ENCODE measurements at places on chromosomes 12 and 14.

DNA sequence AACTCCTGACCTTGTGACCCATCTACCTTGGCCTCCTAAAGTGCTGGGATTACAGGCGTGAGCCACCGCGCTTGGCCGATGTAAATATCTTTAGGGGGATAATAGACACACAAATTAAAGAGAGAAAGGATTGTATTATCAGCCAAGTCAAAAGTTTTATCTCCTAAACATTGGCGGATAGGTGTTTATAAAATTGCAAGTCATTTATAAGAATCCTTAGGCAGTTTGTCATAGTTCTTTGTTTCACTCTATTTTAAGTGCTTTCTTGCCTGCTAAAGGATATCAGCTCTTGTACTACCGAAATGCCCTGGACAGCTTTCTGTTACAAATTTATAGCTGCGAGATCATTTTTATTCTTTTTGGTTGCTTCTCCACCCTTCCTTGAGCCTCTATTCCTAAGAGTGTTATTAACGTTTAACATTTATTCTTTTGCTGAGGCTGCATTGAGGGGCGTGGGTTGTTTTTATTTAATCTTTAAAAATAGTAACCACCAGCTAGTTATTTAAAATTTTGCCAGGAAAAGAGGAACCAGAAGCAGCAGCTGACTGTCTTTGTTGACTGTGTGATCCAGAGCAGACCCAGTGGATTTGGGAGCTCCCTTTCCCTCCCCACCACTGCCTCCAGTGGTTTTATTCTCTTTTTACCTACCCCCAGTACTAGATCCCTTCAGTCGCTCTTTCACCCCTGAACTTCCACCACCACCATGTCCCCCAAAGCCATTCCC, 106.4 kb downstream of the DIP2B start:
- no peak for DNase-seq
- H3K4me1 ChIP-seq: peaks cover 15% of the 10 kb centered on the region
- no peak overlapping the region for H3K27ac ChIP-seq
- H3K36me3 ChIP-seq: peaks cover 3% of the 10 kb centered on the region

- peaks cover 3% of the 10 kb centered on the region for H3K4me1 ChIP-seq
- no peaks in the 10 kb centered on the region for H3K36me3 ChIP-seq
- no peaks in the 10 kb centered on the region for H3K27me3 ChIP-seq
- H3K27ac ChIP-seq: no peak overlapping the region
- DNase-seq: no peak
These were observed 894.9 kb downstream of the VRK1 start for GRCh38 chr14:97692084-97692483.

GRCh38 chr12:128928361-128928760, 75.1 kb downstream of the GLT1D1 start:
- H3K27me3 ChIP-seq: peaks cover 3% of the 10 kb centered on the region
- no peak overlapping the region for H3K4me3 ChIP-seq
- H3K27ac ChIP-seq: no peak overlapping the region
- H3K36me3 ChIP-seq: no peaks in the 10 kb centered on the region
- DNase-seq: no peak

DNA sequence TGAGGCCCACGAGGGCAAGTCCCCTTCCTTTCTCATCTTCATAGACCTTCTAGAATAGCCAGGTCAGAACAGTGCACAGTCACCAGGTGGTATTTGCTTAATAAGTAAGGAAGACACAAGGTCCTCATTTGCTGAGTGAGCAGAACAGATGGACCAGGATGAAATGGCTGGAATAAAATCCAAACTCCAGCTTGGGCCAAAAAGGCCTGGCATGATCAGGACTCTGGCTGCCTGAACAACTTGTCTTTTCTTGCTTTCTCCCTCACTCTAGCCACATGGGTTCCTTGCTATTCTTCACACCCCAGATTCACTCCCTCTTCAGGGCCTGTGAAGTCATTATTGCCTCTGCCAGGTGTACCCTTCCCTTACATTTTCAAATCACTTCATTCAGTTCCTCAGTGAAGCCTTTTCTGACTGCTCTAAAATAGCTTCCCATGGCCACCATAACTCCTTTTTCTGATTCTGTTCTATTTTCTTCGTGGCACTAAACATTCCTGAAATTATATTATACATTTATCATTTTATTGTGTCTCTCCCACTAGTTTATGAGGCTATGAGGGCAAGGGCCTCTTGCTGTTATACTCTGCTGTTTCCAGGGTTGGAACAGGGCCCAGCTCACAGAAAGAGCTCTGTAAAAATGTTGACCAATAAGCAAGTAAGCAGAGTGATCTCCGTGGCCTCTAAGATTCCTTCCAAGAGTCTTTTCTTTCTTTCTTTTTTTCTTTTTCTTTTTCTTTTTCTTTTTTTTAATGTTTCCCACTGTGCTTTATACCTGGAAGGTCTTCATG, 150.8 kb downstream of the TTC8 start:
- H3K27ac ChIP-seq: no peak overlapping the region
- no peaks in the 10 kb centered on the region for H3K4me1 ChIP-seq
- DNase-seq: no peak
- H3K4me3 ChIP-seq: no peak overlapping the region
- H3K27me3 ChIP-seq: peaks cover 25% of the 10 kb centered on the region
- no peaks in the 10 kb centered on the region for H3K36me3 ChIP-seq

- peaks cover 7% of the 10 kb centered on the region for H3K4me1 ChIP-seq
- DNase-seq: no peak
- H3K27ac ChIP-seq: no peak overlapping the region
- peaks cover 7% of the 10 kb centered on the region for H3K27me3 ChIP-seq
These were observed 62.3 kb upstream of the DDX11 start for GRCh38 chr12:31011336-31011735.

GRCh38 chr14:103144085-103144484, 20.8 kb downstream of the TNFAIP2 start:
- H3K27ac ChIP-seq: no peak overlapping the region
- no peaks in the 10 kb centered on the region for H3K36me3 ChIP-seq
- no peak overlapping the region for H3K4me3 ChIP-seq
- H3K27me3 ChIP-seq: peaks cover 7% of the 10 kb centered on the region
- H3K4me1 ChIP-seq: peaks cover 35% of the 10 kb centered on the region

GRCh38 chr12:129202109-129202814, 349.0 kb downstream of the GLT1D1 start:
- H3K36me3 ChIP-seq: no peaks in the 10 kb centered on the region
- peaks cover 13% of the 10 kb centered on the region for H3K27me3 ChIP-seq
- no peak overlapping the region for H3K27ac ChIP-seq
- no peak overlapping the region for H3K4me3 ChIP-seq
- H3K4me1 ChIP-seq: no peaks in the 10 kb centered on the region

- H3K4me1 ChIP-seq: no peaks in the 10 kb centered on the region
- no peak overlapping the region for H3K27ac ChIP-seq
- peaks cover 7% of the 10 kb centered on the region for H3K27me3 ChIP-seq
- no peaks in the 10 kb centered on the region for H3K36me3 ChIP-seq
These were observed 326.7 kb downstream of the ADGRD1 start for GRCh38 chr12:131280426-131280825.

GRCh38 chr14:22715186-22715812, 51.2 kb upstream of the OXA1L start:
- DNase-seq: no peak
- H3K4me1 ChIP-seq: no peaks in the 10 kb centered on the region
- peaks cover 45% of the 10 kb centered on the region for H3K27me3 ChIP-seq
- H3K4me3 ChIP-seq: no peak overlapping the region
- H3K36me3 ChIP-seq: no peaks in the 10 kb centered on the region

DNA sequence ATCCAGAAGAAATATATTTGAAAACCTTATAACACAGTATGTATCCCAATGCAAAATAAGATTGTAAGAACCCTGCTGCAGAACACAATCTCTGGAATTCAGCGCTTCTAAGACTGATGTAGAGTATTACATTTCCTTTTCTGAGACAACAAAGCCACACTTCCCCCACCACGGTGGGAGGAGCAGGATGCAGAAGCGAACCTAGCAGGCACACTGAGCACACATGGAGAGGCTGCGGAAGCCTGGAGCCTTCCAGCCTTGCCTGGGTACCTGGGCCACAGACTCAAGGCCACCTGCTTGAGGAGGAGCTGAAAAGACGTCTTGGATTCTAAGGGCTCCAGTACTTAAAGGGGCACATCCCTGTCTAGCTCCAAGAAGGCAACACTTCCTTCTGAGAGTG, 46.4 kb downstream of the TCHP start:
- no peak overlapping the region for H3K27ac ChIP-seq
- H3K36me3 ChIP-seq: peaks cover 13% of the 10 kb centered on the region
- H3K27me3 ChIP-seq: no peaks in the 10 kb centered on the region
- H3K4me1 ChIP-seq: peaks cover 45% of the 10 kb centered on the region
- no peak overlapping the region for H3K4me3 ChIP-seq

GRCh38 chr14:97298736-97299135, 501.6 kb downstream of the VRK1 start:
- no peak overlapping the region for H3K4me3 ChIP-seq
- DNase-seq: no peak
- H3K4me1 ChIP-seq: peaks cover 3% of the 10 kb centered on the region

DNA sequence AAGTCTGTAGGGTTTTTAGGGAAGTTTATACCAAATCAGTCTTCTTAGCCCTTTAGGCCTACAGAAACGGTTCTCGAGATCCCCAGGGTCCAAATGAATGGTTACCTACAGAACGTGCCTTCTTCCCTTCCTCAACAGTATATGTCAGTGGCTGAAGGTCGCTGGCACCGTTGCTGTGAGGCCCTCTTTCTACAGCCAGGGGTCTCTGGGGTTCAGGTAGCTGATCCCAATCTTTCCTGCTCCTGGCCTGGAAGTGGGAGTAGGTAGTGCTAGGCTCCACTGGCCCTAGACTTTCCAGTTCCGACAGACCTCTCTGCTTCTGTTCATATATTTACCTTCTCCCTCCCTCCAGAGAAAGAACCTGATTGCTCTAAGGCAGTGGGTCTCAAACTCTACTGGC, 6.4 kb upstream of the EGLN3 start:
- H3K27me3 ChIP-seq: peaks cover 18% of the 10 kb centered on the region
- H3K27ac ChIP-seq: no peak overlapping the region
- DNase-seq: no peak
- H3K4me3 ChIP-seq: no peak overlapping the region
- H3K4me1 ChIP-seq: no peaks in the 10 kb centered on the region
- no peaks in the 10 kb centered on the region for H3K36me3 ChIP-seq

DNA sequence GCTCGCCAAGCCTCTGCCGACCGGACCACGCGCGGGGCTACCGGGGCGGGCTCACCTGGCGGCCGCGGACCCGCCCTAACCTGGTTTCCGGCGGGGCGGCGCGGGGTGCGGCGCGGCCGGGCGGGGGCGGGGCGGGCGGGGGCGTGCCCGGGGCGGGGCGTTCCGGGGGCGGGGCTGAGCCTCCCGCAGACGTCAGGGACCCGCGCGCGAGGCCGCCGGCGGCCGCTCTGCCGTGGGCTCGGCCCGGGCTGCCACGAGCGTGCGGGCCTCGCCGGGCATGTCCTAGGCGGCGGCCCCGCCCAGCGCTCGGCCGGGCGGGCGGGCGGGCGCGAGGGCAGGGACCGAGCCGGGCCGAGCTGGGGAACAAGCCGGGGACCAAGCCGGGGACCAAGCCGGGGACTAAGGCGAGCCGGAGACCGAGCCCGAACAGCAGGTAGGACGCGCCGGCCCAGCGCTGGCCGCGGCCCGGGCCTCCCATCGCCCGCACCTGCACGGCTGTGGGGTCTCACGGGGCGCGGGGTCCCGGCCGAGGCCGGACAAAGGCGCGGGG, at the start of gene CEP170B:
CEP170B (plus strand) TSS at position 188 of the 550 bp plus-strand sequence. CDS start 3,183 bp downstream, outside the sequence.
- peak within 1 kb of the TSS; percentile 84 for H3K4me3 ChIP-seq
- peaks cover 8% of the 10 kb centered on the region for H3K27me3 ChIP-seq
- H3K36me3 ChIP-seq: no peaks in the 10 kb centered on the region
- peak within 1 kb of the TSS; percentile 94 for H3K27ac ChIP-seq
- H3K4me1 ChIP-seq: peaks cover 4% of the 10 kb centered on the region

GRCh38 chr14:74472601-74473000, 20.5 kb downstream of the NPC2 start:
- no peak for DNase-seq
- H3K36me3 ChIP-seq: peaks cover 13% of the 10 kb centered on the region
- no peak overlapping the region for H3K27ac ChIP-seq
- no peaks in the 10 kb centered on the region for H3K4me1 ChIP-seq
- H3K27me3 ChIP-seq: no peaks in the 10 kb centered on the region

DNA sequence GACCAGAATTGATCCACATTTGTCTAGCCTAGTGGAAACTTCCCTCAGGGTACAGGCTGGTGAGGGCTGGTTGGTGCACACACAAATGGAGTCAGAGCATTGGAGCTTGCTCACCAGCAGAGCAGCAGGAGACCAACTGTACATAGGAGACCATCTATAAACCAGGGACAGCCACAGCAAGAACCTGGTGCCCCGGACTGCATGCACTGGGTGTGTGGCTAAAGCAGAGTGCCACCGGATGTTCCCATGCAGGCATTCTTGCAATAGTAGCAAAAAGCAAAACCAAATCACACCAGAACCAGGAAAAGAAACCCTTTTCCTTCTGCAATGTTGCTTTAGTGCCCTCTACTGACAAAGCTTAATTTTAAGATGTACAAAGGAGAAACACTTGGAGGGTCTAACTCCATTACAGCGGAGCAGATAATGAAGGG, 136.4 kb downstream of the MDGA2 start:
- H3K4me1 ChIP-seq: peaks cover 10% of the 10 kb centered on the region
- no peak overlapping the region for H3K27ac ChIP-seq
- H3K36me3 ChIP-seq: no peaks in the 10 kb centered on the region

Measured in type B pancreatic cell (in vitro differentiated cells).